ENCODE measurements at places on chromosomes 12 and 14.
A peak's percentile ranks its signal among the peaks of the same experiment; 100 is the strongest.

- no peak for DNase-seq
These were observed 761 bp upstream of the NDRG2 start for GRCh38 chr14:21025371-21026273.

DNA sequence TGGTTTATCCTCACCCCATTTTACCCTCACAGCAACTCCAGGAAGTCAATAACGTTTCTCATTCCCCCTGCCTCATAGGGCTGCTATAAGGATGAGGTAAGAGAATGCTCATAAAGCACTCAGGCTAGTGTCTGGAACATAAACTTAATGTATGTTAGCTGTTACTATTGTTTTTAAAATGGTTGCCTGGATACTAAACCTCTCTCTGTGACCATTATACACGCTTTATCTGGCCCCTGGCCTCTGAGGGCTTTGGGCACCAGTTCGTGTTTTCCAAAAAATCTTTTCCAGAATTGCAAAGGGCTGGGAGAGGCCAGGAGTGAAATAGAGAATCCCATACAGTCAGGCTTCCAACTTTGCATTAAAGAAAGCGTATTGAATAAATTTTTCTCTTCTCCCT lies 113.9 kb downstream of the KTN1 start:
- no peak for DNase-seq

- no peak for DNase-seq
These were observed 42.8 kb downstream of the FOXN4 start for GRCh38 chr12:109266106-109266879.

- no peak for DNase-seq
These were observed 154.4 kb upstream of the GARIN6 start for GRCh38 chr12:99493197-99493596.

DNA sequence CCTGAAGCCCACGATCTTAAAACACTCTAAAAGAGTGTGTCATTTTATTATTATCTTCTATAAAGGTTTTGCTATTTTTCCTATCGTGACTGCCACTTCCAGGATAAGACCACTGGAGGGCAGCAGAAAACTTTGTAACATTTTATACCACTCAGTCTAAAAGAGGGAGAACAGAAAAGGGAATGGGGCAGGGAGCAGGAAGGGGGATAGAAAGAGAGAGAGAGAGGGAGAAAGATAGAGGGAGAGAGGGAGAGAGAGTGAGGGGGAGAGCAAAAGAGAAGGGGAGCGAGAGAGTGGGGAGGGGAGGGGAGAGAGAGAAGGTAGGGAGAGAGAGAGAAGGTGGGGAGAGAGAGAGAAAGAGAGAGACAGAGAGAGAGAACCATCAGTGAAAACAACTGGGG lies 2.0 kb upstream of the ART4 start:
- DNase-seq = peak; percentile 3

- no peak for DNase-seq
These were observed 948.7 kb upstream of the SEL1L start for GRCh38 chr14:82482345-82482744.

DNA sequence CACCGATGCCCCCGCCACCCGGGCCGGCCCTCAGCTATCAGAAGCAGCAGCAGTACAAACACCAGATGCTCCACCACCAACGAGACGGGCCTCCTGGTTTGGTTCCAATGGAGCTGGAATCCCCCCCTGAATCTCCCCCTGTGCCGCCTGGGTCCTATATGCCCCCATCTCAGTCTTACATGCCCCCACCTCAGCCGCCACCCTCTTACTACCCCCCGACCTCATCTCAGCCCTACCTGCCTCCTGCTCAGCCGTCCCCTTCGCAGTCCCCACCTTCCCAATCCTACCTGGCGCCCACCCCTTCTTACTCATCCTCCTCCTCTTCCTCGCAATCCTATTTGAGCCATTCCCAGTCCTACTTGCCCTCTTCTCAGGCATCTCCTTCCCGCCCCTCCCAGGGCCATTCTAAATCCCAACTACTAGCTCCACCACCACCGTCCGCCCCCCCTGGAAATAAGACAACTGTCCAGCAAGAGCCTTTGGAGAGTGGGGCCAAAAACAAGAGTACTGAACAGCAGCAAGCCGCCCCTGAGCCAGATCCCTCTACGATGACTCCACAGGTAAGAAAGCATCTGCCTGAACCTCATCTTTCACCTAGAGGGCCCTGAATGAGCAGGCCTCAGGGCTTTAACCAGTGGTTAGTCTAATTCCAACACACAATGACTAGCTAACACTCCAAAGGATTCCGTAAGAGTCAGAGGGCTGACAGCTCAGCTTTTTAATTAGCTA lies 851 bp downstream of the YLPM1 start:
- DNase-seq = no peak

DNA sequence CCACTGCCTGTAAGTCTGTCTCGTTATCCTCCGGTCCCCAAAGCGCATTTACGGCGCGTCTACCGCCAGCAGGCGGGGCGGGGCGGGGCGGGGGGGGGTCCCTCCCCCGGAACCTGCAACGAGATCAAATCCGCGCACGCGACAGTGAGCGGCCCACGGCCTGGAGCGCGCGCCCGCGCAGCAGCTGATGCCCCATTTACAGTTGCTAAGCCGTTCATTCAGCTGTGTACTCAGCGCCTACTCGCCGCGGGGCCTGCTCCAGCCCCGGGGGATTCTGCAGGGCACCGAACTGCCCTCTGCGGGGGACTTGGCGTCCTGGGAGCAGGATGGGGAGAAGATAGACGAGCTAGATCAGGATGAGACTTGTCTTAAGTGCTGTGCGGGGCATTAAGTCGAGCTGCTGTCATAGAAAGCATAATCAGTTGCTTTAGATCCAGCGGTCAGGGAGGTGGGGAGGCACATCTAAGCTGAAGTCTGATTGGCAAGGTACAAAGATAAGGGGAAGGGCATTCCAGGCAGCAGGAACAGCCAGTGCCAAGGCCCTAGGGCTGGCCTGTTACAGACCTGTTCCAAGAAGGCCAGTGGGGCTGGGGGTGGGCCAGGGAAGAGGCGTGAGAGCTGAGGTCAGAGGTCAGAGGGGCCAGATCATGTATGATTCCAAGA lies 1.4 kb upstream of the CCDC85C start:
- no peak for DNase-seq

DNA sequence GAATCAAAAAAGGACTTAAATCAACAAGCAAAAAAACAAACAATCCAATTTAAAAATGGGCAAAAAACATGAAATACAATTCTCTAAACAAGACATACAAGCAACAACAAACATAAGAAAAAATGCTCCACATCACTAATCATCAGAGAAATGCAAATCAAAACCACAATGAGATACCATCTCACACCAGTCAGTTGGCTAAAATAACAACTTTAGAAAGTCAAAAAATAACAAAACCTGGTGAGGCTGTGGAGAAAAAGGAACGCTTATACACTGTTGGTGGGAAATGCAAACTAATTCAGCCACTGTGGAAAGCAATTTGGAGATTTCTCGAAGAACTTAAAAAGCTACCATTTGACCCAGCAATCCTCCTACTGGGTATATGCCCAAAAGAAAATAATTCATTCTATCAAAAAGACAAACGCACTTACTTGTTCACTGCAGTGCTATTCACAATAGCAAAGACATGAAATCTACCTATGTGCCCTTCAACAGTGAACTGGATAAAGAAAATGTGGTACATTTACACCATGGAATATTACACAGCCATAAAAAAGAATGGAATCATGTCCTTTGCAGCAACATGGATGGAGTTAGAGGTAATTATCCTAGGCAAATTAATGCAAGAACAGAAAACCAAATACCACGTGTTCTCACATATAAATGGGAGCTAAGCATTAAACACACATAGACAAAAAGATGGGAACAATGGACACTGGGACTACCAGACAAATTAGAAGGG lies 26.9 kb downstream of the PRKD1 start:
- DNase-seq = no peak

DNA sequence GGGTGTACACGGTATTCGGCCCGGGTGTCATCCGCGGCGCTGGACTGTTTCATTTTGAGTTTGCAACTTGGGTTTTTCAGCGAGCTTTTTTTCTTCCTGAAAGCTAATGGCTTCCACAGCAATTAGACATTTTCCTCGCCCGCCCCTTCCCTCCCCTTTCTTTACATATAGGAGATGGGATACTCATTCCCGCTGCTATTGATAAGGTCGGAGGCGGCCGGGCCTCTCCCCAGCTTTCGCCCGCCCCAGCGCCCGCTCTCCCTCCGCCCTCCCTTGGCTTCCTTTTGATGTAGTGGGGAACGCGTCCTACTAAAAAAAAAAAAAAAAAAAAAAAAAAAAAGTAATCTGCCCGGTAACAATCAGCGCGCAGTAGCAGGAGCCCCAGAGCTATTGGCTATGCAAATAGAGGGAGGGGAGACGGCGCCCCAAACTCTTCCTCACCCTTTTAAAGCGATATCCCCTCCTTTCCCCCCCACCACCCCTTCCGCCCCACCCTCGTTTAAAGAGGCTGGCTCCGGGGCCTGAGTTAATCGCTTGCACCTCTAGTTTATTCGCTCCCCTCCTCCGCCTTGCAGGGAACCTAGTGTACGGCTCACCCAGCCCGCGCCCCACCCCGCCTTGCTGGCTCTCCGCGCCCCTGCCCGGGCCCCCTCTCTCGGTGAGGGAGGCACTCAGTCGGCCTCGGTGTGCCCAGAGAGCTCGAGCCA lies 1.7 kb upstream of the CCND2 start:
- no peak for DNase-seq

- peak; percentile 62 for DNase-seq
These were observed 81.2 kb downstream of the CCDC60 start for GRCh38 chr12:119415714-119416113.

- no peak for DNase-seq
These were observed 93.1 kb upstream of the EVL start for GRCh38 chr14:99971941-99972747.

DNA sequence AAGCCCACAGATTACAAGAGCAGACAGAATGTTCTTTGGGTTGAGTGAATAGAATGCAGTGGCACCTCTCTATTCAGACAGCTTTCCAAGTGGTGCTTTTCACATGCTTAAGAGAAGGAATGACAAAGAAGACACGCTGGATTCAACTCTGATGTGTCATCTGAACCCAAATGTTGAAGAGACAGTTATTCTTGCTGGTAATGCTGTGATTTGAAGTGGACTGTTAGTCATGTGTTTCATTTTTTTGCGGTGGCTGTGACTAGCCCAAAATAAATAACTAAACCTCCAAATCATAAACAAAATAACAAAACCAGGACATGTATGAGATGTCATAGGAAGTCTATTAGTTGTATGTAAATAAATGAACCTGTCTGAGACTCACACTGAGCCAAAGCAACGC lies 391.8 kb upstream of the PRICKLE1 start:
- no peak for DNase-seq

GRCh38 chr12:4701395-4702190 lies 18.6 kb upstream of the GALNT8 start:
- DNase-seq = no peak

DNA sequence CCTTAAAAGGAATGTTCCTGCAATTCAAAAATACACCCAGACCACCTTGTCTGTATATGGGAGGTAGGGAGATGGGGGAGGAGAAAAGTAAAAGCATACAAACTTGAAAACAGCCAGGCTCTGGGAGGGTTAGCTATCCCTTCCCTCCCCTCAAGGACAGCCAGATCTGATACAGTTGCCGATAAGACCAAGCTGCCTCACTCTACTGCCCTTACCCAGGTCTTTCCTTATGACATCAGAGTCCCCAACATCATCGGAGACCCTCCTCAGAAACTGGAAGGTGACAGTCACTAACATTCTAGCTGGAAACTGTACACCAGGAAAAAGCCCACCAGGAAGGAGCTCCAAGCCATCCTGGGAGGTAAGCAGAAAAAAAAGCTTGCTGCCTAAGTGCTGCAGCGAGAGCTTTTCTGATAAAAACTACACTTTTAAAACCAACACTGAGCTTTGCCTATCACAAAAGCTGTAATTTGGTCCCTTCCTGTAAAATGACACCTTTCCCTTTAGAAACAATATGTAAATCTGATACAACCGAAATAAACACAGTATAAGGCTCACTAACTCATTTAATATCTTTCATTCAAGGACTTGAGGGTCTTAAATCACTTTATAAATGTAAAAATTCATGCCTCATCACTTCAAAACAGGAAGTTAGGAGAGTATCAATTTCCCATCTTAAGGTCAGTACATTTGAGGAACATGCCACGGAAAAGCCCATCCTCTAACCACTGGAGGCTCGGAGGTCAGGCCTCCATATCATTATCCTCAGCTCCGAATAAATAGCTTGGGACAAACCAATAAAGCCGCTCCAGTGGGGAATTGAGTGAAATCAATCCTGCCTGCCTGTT lies 20.4 kb upstream of the PLEKHH1 start:
- no peak for DNase-seq

DNA sequence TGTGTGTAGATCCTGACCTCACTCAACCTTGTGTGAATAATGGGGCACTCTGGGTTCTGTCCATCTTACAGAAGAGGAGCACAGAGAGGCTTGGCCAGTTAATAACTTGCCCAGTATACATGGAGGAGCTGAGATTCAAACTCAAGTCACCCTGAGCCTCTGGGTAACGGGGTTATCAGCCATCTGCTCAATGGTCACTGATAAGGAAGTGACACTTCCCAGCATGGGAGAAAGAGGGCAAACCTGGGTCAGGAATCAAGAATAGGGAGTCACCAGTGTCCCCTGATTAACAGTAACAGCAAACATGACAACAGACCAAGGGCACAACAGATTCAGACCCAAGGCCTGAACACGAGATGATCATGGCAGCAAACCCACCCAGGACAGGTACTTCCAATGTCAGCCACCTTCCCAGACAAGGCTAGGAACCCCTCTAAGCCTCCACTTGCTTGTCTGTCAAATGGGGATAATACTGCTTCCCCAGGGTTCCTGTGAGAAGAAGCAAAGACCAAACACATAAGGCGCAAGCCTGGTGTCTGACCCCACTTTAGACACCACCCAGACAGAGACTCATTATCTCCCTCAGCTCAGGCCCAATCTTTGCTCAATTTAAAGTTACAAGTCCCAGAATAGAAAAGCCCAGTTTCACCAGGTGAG lies 3.6 kb downstream of the CCDC85C start:
- DNase-seq = no peak

- DNase-seq = no peak
These were observed 16.5 kb downstream of the PRKCH start for GRCh38 chr14:61337893-61338292.

GRCh38 chr14:33016613-33017012 lies 77.9 kb downstream of the NPAS3 start:
- DNase-seq = no peak

- no peak for DNase-seq
These were observed 111.3 kb downstream of the FOXG1 start for GRCh38 chr14:28877923-28878322.

DNA sequence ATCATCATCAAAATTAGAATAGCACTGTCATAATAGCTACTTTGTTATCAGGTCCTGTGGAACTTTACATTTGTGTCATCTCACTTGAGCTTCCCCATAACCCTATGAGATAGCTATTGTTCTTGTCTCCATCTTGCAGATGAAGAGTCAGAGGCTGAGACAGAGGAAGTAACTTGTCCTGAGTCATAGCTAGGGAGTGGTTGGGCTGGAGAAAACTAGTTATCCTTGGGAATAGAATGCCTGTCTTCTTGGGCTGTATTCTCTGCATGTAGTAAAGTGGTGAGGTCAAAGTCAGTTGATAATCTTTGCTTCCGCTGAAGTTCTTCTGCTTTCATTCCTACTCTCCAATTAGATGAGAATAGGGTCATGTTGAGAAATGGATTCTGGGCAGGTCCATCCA lies 117.0 kb downstream of the SMOC1 start:
- DNase-seq = no peak
